ENCODE measurements at places on chromosomes 7 and 10.
A peak's percentile ranks its signal among the peaks of the same experiment; 100 is the strongest.

- DNase-seq: no peak
Observed at GRCh38 chr10:87991946-87992345, 128.5 kb downstream of the PTEN start.

- DNase-seq: peak; percentile 67
Observed at GRCh38 chr10:120948889-120949608, 97.9 kb downstream of the WDR11 start.

- no peak for DNase-seq
Observed at GRCh38 chr7:77687100-77687746, 9.0 kb upstream of the RSBN1L start.

DNA sequence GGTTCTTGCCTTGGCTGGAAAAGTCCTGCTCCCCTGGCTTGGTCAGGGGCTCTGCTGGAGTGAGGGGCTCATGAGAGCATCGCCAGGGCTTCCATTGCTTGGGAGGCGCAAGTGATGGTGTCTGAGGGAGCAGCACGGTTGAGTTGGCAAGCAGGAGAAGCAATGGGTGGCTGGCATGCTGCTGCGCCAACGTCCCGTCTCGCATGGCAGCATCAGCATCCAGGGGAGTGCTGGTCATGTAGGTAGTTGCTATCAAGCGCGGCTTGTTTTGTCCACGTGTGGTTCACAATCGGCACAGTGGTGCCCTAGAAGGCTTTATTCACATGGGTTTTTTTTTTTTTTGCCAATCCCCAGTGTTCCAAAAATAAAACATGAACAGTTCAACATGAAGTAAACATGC, 3.8 kb downstream of the PYROXD2 start:
- no peak for DNase-seq

DNA sequence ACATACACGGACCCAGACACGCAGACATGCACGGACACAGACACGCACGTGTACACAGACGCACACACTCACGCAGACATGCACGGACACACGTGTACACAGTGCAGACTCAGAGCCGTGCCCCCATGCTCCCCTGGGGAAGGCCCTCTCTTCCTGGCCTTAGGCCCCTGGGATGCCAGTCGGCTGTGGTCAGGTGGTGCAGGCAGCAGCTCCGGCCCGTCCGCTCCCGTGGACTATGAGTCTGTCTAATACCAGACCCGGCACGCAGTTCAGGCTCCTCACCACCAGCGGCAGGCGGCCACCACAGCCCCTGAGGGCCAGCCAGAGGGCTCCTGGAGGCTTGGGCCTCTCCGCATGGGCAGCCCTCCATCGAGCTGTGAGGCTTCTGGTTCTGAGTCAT, 52.0 kb upstream of the NKX6-2 start:
- no peak for DNase-seq

Data from fibroblast of skin of back (primary cell).